ENCODE measurements at places on chromosomes 11 and 22. TPM values are rescaled to one million over a fixed set of nuclear protein-coding genes. Genes with fewer than 3 reads are reported as not detected.

OR5P2 gene
- total RNA-seq: not detected

BTBD18 gene
- total RNA-seq: not detected

OR51I1 gene
- total RNA-seq: not detected

SLC5A4 gene
- not detected for total RNA-seq

APOL6 gene
- total RNA-seq: 3.0 TPM

DERL3 gene
- 0.36 TPM for total RNA-seq

SLC22A8 gene
- total RNA-seq: not detected

NAV2 gene
- 19.5 TPM for total RNA-seq

RIBC2 gene
- total RNA-seq: 2.6 TPM

HSPB2 gene
- total RNA-seq: not detected

NTM gene
- total RNA-seq: not detected

OR8D4 gene
- total RNA-seq: not detected

GAS2 gene
- total RNA-seq: 0.41 TPM

VWCE gene
- total RNA-seq: 0.50 TPM

APOA5 gene
- total RNA-seq: not detected

THYN1 gene
- 20.5 TPM for total RNA-seq

SPTBN2 gene
- 11.2 TPM for total RNA-seq

OR2AT4 gene
- not detected for total RNA-seq

DNAJB7 gene
- total RNA-seq: not detected

TCN2 gene
- 5.5 TPM for total RNA-seq

DEPDC7 gene
- total RNA-seq: 6.7 TPM

LYVE1 gene
- 0.11 TPM for total RNA-seq
